ENCODE measurements at places on chromosomes 3 and 15.

GRCh38 chr3:195714380-195715011, 6.3 kb upstream of the MUC20 start:
- no peak for DNase-seq

GRCh38 chr3:50268703-50269451, at the start of gene SEMA3B:
Gene SEMA3B, plus strand, starts transcription at chr3:50269147. Its CDS starts 94 bp downstream, at chr3:50269241.
- DNase-seq, result no peak

GRCh38 chr3:134929976-134930375, 134.9 kb downstream of the EPHB1 start:
- DNase-seq, result no peak

DNA sequence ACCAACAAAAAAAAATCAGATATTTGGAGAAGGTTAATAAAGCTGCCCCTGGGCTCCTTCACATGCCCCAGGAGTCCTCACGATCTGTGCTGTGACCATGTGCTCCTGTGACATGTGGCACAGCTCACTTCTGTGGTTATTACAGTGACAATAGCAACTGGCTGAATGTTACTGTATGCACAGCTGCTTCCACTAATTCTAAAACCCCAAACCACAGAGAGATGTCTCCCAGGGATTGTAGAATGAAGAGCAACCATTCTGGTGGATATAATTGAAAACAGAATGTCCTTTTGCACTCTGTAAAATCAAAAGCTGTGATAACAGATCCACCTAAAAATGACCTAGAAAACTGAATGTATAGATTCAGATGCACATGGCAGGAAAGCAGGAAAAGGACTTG, 489.2 kb upstream of the CNTN4 start:
- DNase-seq, result no peak

DNA sequence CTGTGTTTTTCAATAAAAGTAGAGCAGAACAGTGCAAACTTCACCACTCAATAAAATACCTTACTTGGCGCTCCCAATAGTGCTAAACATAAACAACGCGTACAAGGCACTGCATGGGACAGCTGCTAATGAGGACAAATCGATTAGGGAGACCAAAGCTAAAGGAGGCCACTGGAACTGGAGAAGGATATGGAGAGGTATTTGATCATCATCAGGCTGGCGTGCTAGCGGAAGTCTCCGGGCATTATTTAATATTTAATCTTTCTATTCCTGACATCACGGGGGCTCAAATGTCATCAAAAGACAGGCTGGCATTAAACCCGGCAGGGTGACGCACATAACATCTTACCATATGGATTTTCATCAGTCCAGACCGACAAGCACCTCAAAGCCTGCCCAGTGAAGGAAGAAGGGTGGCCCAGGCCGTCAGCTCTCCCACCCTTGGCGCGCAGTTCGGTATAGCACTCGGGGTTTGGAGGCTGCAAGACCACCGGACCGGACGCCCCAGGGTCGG, 604 bp downstream of the CCPG1 start:
- no peak for DNase-seq

- no peak for DNase-seq
These were observed 27.3 kb downstream of the PTPN23 start for GRCh38 chr3:47407896-47408838.

- DNase-seq, result no peak
These were observed 35.6 kb downstream of the IQSEC1 start for GRCh38 chr3:13037458-13038117.

Data from dorsolateral prefrontal cortex (tissue), 122 donors.